A549 treated with CORT108297 at 1 μM for 4 hours (cell line): ENCODE measurements at places on chromosomes 11 and 22. TPM values are rescaled to one million over a fixed set of nuclear protein-coding genes. Genes with fewer than 3 reads are reported as not detected.

Gene MIAT
- total RNA-seq, result 0.24 to 0.48 TPM (median 0.29 TPM) in 5 replicates

Gene SLC25A45
- 11.0 to 13.3 TPM (median 13.1 TPM) in 5 replicates for total RNA-seq

Gene MS4A3
- total RNA-seq, result not detected in 5 replicates

Gene HBE1
- total RNA-seq, result 0.15 to 0.29 TPM (median 0.21 TPM) in 3 of 5 replicates, not detected in the others

Gene KCNC1
- total RNA-seq, result 0.03 to 0.14 TPM (median 0.06 TPM) in 5 replicates

Gene ANGPTL5
- total RNA-seq, result 0.05 TPM in 2 of 5 replicates, not detected in the others

Gene CHST1
- total RNA-seq, result 1.4 to 1.7 TPM (median 1.7 TPM) in 5 replicates

Gene PGR
- total RNA-seq, result not detected in 5 replicates

Gene JHY
- 3.2 to 4.3 TPM (median 3.3 TPM) in 5 replicates for total RNA-seq

Gene CABP4
- total RNA-seq, result 0.03 TPM in 1 of 5 replicates, not detected in the others

Gene MAPK8IP2
- 2.7 to 4.3 TPM (median 4.0 TPM) in 5 replicates for total RNA-seq

Gene KRTAP5-8
- 0.12 TPM in 1 of 5 replicates, not detected in the others for total RNA-seq

Gene ANKK1
- 0.03 to 0.05 TPM (median 0.04 TPM) in 3 of 5 replicates, not detected in the others for total RNA-seq

Gene THRSP
- total RNA-seq, result not detected in 5 replicates

Gene OR51B5
- total RNA-seq, result not detected in 5 replicates

Gene DDT
- 108 to 180 TPM (median 165 TPM) in 5 replicates for total RNA-seq

Gene LRRC56
- 0.45 to 0.93 TPM (median 0.75 TPM) in 5 replicates for total RNA-seq

Gene MS4A4A
- total RNA-seq, result not detected in 5 replicates

Gene MMP11
- 0.12 to 0.24 TPM (median 0.21 TPM) in 5 replicates for total RNA-seq

Gene PNPLA5
- 0.03 to 0.07 TPM in 2 of 5 replicates, not detected in the others for total RNA-seq

Gene LINC01488
- 0.03 to 0.05 TPM (median 0.05 TPM) in 3 of 5 replicates, not detected in the others for total RNA-seq

Gene CAPN5
- 6.8 to 9.8 TPM (median 8.6 TPM) in 5 replicates for total RNA-seq

Gene CRYBA4
- total RNA-seq, result not detected in 5 replicates

Gene FAM227A
- 0.46 to 1.1 TPM (median 0.80 TPM) in 5 replicates for total RNA-seq

Gene ARL2
- total RNA-seq, result 167 to 196 TPM (median 191 TPM) in 5 replicates

Gene LMNTD2
- total RNA-seq, result 1.9 to 3.3 TPM (median 2.7 TPM) in 5 replicates

Gene OR8G1
- total RNA-seq, result not detected in 5 replicates

Gene SERGEF
- total RNA-seq, result 14.1 to 18.7 TPM (median 16.1 TPM) in 5 replicates

Gene SCGB1A1
- total RNA-seq, result 0.23 to 0.45 TPM in 2 of 5 replicates, not detected in the others

Gene ADM
- total RNA-seq, result 77.3 to 130 TPM (median 90.4 TPM) in 5 replicates

Gene GRIA4
- not detected in 5 replicates for total RNA-seq

Gene OR52B2
- not detected in 5 replicates for total RNA-seq

Gene LRP4
- 7.2 to 8.7 TPM (median 7.2 TPM) in 5 replicates for total RNA-seq

Gene LRRC74B
- total RNA-seq, result not detected in 5 replicates

Gene LDLRAD3
- total RNA-seq, result 20.0 to 26.0 TPM (median 24.2 TPM) in 5 replicates

Gene ZNF215
- total RNA-seq, result 0.85 to 1.3 TPM (median 1.1 TPM) in 5 replicates
